Fibroblast of upper back skin (primary cell): ENCODE measurements at places on chromosomes 6 and 20.

GRCh38 chr6:147321260-147321659 lies 117.0 kb downstream of the STXBP5 start:
- DNase-seq, result no peak

DNA sequence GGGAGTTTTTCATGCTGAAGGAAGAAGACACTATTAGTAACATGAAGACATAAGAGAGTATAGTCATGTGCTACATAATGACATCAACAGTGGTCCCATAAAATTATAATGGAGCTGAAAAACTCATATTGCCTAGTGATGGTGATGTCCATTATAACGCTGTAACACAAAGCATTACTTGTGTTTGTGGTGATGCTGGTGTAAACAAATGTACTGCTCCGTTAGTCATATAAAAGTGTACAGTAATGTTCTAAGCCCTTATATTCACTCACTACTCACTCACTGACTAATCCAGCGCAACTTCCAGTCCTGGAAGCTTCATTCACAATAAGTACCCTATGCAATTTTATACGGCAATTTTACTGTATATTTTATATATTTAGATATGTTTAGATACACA lies 26.8 kb upstream of the ASF1A start:
- DNase-seq, result no peak

- peak; percentile 47 for DNase-seq
Observed at GRCh38 chr20:23200914-23201313, 114.8 kb upstream of the CD93 start.

GRCh38 chr6:21271428-21272155 lies 322.0 kb upstream of the SOX4 start:
- no peak for DNase-seq

DNA sequence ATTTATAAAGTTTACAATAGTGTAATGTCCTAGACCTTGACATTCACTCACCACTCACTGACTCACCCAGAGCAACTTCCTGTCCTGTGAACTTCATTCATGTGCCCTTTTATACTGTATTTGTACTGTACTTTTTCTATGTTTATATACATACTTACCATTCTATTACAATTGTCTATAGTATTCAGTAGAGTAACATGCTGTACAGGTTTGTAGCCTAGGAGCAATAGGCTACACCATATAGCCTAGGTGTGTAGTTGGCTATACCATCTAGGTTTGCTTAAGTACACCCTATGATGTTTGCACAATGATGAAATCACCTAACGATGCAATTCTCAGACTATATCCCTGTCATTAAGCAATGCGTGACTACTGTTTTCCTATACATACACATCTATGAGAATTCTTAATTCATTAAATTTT lies 17.5 kb downstream of the EDEM2 start:
- no peak for DNase-seq

- no peak for DNase-seq
Observed at GRCh38 chr20:33400812-33401183, 521 bp downstream of the CDK5RAP1 start.
